NCI-H748 treated with DMSO at 0.1 percent for 48 hours (cell line): ENCODE measurements at places on chromosomes 1 and 21.

GRCh38 chr1:223832637-223832943 lies 13.2 kb downstream of the TP53BP2 start:
- no peak for DNase-seq

GRCh38 chr1:107781245-107781644 lies 183.7 kb downstream of the VAV3 start:
- DNase-seq, result no peak

DNA sequence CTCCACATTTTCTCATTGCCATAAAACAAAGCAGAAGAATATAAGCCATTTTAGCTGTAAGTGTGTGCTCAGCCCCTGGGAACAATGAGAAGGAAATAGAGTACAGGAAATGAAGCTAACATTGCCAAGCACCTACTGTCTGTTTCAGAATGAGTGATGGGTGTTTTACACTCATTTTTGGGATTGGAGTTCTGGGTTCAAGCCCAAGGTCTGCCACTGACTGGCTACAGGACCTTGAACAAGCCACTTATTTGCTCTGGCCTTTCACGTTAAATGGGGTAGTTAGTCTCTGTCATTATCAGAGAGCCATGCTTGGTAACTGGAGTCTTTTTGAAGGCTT lies 80.7 kb upstream of the KAZN start:
- DNase-seq, result no peak

DNA sequence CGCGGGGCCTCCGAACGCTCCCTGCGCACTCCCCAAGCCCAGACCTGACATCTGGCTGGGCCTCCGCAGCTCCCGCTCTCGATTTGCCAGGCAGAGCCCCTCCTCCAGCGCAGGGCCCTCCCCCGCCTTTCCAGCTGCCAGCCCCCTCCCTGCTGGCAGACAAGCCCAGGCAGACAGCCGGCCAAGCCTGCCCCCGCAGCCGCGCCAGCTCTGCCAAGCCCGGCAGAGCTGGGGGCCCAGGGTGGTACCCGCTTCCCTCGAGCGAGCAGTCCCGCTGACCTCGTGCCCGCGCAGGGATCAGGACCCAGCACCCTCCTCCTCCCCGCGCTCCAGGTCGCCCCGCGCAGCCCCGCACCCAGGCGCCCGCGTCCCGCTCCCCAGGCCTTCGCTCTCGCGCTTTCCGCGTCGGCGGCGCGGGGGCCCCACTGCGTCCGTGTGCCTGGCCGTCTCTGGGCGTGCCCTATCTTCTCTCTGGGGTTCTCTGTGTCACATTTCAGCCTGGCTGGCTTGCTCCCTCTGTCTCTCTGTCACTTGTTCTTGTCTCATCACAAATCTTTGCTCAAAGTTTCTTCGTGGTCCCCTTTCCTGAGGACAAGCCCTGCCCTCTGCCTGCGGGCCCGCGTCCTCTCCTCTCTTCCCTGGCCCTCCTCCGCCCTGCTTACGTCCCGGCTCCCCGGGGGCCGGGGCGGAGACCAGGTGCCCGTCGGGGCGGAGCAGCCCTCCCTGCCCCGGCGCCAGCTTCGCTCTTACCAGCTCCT lies 580 bp downstream of the INKA2 start:
- DNase-seq, result peak; percentile 82
